ENCODE measurements at places on chromosomes 4 and X. TPM values are rescaled to one million over a fixed set of nuclear protein-coding genes. Genes with fewer than 3 reads are reported as not detected.

The GRPR gene
- total RNA-seq = 25.4 TPM

DNA sequence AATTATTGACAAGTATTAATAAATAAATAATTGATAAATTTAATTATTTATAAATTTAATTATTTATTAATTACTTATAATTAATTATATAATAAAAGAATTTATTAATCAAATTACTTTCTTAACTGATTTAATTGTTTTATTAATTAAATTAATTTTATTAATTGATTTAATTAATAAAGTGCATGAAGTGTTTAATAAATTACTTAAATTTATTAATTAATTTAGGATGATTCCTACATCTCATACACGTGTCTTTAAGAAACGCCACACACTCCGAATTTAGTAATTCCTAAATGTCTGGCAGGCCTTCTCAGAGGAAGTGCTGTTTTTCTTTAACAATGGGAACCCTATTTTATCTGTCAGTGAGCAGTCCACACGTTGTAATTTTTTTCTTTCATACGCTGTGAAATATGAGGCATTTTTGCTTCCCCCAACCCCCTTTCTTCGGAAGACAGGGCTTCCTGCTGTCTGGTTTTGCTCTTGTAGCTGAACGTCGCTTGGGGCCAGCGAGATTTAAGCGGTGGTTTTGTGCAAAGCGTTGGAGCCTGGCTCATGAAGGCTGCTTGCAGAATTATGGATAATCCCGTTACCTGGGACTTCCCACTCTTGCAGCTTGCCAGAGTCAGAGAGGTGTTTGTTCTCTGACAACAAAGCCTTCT is 46.8 kb downstream of the CRLF2 start:
- DNase-seq = peak; percentile 76

The SSX3 gene
- total RNA-seq = not detected

DNA sequence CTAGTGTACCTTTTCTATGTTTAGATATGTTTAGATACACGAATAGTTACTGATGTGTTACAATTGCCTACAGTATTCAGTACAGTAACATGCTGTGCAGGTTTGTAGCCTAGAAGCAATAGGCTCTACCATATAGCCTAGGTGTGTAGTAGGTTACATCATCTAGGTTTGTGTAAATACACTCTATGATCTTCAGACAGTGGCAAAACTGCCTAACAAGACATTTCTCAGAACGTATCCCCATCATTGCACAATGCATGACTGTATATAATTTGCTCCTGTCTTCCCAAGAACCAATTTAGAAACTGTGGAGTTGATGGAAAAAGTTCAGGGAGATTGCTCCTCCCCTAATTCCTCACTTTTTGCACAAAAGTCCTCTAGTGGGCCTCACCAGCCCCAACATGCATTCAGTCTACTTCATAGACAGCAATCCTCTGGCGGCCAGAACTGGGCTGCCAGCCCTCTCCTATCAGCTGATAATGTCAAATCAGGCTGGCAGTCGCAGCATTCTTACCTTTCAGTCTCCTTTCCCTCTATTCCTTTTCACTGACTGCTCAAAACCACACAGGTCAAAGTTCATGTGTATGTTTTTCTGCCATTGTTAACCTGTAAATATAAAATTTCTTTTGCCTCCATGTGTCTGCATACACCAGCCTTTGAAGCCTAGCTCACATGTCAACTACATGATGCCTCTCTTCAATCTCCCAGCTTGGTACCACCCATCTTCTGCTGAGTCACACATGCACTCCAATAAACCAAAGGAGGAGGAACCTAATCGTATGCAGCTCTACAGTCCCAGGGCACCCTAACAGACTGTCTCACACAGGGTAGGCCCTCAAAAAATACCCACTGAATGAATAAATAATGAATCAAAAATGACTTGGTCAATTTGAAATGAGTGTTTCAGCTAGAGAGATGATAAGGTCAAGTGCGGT is 32.0 kb downstream of the BCLAF3 start:
- DNase-seq = no peak

The RASL11B gene
- not detected for total RNA-seq

DNA sequence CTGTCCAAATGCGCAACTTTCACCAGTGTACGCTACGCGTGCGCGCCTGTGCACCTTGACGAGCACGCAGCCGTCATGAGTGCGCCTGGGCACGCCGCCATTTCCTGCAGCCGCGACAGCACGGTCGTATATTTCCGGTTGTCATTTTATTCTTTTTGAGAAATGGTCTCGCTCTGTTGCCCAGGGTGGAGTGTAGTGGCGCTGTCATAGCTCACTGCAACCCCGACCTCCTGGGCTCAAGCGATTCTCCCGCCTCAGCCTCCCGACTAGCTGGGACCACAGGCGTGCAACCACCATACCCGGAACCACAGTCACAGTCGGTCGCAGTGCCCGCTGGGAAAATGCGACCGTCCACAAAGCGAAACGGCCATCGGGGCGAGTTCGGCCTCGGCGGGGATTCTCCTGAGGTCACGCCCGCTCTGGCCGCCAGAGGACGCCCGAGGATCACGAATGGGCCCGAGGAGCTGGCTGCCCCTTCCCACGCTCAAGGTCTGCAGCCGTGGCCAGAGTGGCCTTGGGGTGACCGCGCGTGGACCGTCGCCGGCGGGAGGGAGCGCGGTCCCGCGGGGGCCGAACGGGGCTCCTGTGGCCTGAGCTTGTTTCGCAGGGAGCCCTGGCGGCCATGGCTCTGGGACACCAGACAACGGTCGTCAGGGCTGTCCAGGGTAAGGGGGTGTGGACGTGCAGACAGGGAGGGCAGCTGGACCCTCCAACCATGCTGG is 23.7 kb upstream of the PNMA3 start:
- DNase-seq = peak; percentile 82

DNA sequence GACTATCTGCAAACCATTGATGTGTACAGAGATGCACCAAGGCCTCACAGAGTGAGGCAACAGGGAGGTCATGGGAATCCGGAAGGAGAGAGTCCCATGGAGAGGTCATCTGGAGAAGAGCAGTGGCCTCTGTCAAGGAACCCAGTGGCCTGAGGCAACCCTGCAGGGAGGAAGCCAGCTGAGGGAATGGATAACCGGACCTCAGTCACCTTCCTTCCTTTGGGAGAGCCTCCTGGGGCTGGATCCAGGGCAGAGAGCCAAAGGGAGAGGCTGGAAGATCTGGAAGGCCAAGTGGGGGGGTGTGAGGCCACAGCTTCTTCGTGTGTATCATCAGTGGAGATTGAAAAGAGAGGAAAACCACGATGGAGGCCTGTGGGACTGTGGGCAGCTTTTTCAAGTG is 24.3 kb upstream of the CD38 start:
- no peak for DNase-seq

The ATOH1 gene
- total RNA-seq = not detected

The HS3ST1 gene
- 1.2 TPM for total RNA-seq

DNA sequence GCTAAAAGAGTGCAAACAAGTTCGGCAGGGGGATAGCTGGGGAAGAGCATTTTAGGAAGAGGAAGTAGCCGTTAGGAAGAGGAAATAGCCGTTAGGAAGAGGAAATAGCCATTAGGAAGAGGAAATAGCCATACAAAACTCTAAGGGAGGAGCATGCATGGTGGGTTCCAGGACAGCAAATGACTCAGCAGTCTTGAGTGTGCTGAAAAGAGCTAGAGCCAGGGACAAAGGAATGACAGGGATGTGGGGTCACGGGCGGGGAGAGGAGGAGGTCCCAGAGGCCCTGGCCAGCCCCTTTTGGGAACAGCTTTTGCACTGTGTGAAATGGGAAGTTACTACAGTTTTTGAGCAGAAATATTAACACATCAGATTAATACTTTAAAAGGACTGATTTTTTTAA is 882.6 kb downstream of the TRIML1 start:
- no peak for DNase-seq

- peak; percentile 59 for DNase-seq
These were observed 19.2 kb downstream of the G3BP2 start for GRCh38 chr4:75653845-75654503.

GRCh38 chr4:24810871-24811631 is 15.7 kb downstream of the SOD3 start:
- no peak for DNase-seq

The PAGE2B gene
- total RNA-seq = not detected

GRCh38 chr4:173124209-173124865 is 44.3 kb upstream of the GALNT7 start:
- no peak for DNase-seq

DNA sequence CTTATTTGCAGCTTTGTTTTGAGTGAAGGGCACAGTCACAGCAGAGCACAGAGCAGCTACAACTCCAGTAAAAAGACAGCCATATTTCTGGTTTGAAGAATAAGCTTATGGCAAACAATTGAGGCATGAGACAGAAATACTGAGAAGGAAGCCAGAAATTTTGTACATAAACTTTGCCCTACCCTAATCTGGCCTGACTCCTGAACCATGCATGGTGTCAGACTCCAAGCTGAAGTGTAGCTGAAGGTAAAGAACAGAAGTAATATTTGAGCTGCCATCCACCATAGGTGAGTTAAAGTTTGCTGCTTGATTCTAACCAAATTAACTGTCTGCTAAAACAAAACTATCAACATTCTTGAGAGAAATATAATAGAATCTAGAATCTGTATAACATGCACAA is 24.5 kb upstream of the TMEM192 start:
- DNase-seq = no peak

GRCh38 chr4:96146686-96147085 is 306.8 kb downstream of the PDHA2 start:
- no peak for DNase-seq

The GPRIN3 gene
- total RNA-seq = 19.8 TPM

The COL4A5 gene
- total RNA-seq = 57.7 TPM

- DNase-seq = no peak
These were observed 84.9 kb downstream of the CBLL2 start for GRCh38 chrX:22357621-22358020.

- no peak for DNase-seq
These were observed 47.9 kb downstream of the COX18 start for GRCh38 chr4:73021634-73022033.

The H2BW2 gene
- not detected for total RNA-seq

DNA sequence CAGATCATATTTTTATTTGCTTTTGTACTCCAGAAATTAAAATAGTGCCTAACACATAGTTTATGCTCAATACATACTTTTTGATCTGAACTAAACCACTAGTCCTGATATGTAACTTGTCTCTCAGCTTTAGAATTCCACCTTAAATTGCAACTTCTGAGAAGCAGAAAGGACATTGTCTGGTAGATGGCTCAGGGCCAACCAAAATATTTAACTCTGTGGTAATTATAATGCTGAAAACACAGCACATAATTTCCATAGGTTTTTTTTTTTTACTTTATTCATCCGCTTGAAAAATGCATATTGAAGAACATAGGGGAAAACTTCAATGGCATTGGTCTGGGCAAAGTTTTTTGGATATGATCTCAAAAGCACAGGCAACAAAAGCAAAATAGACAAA is 59.3 kb downstream of the AREG start:
- no peak for DNase-seq

The DDIT4L gene
- total RNA-seq = 0.58 TPM

The FAM236A gene
- total RNA-seq = not detected

The FAM13A gene
- total RNA-seq = 52.2 TPM

DNA sequence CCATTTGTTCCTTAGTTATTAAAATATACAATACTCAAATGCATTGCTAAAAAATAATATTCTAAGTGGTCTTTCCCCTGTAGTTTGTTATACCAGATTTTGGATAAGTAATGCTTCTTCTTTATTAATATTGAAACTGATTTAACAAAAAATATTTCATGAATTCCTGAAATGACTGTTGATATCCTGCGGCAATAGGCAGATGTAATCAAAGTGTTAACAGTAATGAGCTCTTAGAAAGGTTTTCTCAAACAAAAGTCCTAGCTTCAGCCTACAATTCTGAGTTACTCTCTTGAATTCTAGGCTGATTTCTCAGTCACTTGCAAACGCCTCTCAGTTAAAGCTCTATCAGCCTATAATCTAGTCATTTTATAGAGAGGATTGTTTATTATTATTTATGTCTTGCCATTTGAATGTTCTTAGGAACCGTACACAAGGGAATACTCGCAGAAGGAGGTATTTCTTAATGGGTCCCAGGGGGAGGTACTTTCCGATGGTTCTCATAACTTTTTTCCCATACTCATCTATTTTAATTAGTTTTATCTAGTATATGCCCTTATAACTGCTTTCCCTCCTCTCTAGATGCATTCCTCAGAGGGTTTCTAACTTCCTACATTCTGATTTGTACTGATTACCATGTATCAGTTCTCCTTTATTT is 96.8 kb downstream of the FNIP2 start:
- no peak for DNase-seq

- DNase-seq = no peak
These were observed 340.3 kb upstream of the ZCCHC13 start for GRCh38 chrX:73963682-73964081.

DNA sequence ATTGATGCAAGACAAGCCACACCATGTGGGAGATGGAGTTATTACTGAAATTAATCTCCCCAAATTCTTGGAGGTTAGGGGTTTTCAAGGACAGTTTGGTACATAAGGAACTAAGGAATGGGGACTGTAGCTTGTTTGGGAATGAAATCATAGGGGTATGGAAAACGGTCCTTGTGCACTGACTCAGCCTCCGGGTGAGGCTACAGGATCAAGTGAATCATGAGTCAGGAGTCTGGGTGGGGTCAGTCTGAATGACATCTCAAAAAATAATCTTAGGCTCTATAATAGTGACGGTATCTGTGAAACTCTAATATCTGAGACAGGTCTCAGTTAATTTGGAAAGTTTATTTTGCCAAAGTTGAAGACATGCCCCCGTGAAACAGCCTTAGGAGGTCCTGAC is 128.5 kb upstream of the CYSLTR1 start:
- no peak for DNase-seq

The SYP gene
- 1.6 TPM for total RNA-seq

GRCh38 chr4:75786526-75786925 is 62.1 kb downstream of the USO1 start:
- no peak for DNase-seq

The ADGRA3 gene
- total RNA-seq = 87.5 TPM

The MAGEE2 gene
- total RNA-seq = not detected
